EH (cell line): ENCODE measurements at places on chromosomes 5 and 9.

DNA sequence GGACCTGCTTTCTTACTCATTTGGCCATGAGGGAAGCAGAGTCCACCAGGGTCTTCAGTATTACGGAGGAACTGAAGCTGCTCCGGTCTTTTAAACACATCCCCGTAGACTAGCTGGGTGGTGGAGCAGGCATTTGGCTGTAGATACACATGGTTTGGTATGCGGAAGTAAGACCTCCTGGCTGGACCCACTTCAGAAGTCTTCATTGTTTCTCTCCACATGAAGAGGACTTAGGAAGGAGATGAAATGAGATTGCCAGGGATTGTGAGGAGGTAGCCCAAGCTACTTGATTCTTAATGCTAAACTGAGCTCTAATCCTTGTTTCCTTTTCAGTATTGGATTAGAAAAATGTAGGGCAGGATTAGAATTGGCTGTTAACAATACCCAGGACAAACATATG, 32.9 kb downstream of the STXBP1 start:
- peak; percentile 56 for DNase-seq

DNA sequence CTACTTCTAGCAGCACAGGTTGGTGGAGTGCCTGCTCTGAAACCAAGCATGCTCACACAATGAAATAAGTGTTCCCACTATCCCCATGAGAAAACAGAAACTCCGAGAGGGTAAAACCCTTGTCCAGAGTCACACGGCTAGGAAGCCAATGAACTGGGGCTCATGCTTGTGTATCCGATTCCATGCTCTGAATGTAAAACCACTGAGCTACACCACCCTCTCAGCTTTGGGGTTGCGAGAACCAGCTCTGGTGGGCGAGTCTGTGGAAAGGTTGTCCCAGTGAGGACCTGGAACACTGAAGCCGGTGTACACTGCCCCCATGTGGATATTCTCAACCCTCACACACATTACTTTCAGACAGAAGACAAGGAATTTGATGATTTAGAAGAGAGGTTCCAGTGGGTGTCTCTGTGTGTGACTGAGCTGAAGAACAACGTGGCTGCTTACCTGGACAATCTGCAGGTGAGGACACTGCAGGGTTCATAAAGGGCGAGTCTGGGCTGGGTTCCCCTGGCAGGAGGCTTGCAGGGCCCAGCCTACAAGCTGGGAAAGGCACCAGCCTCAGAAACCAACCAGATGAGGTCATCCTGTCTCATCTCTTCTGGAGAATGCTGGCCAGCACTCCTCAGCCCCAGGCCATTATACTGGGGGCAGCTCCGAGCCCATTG, 37.4 kb downstream of the ARHGEF37 start:
- DNase-seq = peak; percentile 86

GRCh38 chr5:20536341-20536740, 548.3 kb upstream of the CDH18 start:
- no peak for DNase-seq

DNA sequence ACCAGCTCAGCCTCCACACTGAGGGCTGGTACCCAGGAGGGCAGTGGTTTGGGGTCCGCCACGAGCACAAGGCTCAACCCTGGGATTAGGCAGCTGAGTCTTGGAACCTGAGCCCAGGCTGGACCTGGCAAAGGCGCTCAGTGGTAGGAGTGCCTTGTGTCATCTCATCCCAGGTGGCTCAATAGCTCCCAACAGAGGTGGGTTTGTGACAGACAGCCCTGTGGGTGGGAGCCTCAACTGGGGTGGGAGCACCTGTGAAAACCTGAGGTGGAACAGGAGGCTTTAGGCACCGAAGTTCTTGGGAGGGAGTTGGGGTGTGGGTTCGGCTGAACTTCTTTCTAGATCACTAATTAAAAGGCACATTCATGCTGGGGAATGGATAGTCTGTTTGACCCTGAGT, 35.2 kb upstream of the SMU1 start:
- DNase-seq = no peak

- DNase-seq = no peak
Observed at GRCh38 chr5:146883511-146883910, 5.0 kb upstream of the PPP2R2B start.

- DNase-seq = peak; percentile 44
Observed at GRCh38 chr9:128099932-128100491, 27.5 kb downstream of the PTGES2 start.

DNA sequence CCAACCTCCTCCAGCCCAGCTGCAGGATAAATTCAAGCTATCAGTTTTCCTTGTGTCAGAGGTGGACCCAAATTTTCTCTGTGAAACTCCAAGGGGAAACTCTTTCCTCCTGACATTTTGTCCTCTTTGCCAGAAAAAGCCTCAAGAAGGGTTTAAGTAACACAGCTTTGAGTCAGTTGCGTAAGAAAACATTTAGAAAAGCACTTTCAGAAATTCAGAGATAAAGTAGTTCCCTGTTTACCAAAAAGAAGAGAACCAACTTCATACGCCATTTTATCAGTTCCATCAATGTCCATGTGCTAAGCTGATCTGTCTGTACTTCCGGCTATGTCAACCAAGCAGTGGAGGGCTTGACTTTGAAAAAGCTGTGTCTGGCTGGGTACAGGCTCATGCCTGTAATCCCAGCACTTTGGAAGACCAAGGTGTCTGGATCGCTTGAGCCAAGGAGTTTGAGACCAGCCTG, 19.9 kb upstream of the SUSD1 start:
- peak; percentile 20 for DNase-seq

- peak; percentile 81 for DNase-seq
Observed at GRCh38 chr5:84287951-84288350, 96.7 kb downstream of the EDIL3 start.

DNA sequence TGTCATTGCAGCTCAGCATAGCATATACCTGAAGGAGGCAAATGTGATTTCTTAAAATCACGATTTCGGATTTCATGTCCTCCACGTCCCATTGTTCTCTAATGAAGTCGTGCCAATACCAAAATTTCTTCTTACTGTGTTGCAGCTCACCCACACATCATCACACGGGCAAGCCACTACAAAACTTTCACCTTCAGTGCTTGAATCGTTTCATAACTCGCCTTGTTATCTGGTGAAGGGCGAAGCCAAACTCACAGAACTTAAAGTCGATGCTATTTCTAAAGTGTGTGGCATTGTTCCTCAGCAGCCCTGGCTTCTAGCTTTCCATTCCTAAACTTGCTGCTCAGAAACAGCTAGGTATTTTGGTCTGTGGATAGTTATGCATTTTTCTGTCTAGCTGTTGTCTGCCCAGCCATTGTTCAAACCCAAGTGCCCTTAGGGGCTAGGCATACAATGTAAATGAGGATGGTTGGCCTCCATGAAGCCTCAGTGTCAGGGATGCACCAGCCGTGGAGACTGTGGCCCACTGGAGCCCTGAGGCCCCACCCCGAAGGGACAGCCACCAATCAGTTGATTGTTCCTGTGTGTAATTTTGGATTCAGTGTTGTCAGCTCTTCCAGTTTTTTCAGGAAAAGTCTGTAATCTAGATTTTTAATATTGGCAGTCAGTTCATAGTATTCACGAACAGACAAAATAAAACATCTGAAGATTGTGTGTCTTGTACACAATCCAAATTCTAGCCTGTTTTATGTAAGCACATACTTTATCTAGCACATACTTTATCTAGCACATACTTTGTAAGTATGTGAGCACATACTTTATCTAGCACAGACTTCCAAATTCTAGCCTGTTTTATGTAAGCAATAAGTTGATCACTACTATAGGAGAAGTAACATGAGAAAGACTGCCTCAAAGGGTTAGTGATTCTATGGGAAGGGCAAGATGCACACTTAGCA, 112.8 kb downstream of the DAPK1 start:
- peak; percentile 53 for DNase-seq

- peak; percentile 28 for DNase-seq
Observed at GRCh38 chr5:103394676-103395075, 136.1 kb downstream of the MACIR start.

GRCh38 chr5:161734741-161735140, 49.2 kb downstream of the GABRA6 start:
- no peak for DNase-seq

- no peak for DNase-seq
Observed at GRCh38 chr5:107472620-107473064, 198.1 kb downstream of the EFNA5 start.

DNA sequence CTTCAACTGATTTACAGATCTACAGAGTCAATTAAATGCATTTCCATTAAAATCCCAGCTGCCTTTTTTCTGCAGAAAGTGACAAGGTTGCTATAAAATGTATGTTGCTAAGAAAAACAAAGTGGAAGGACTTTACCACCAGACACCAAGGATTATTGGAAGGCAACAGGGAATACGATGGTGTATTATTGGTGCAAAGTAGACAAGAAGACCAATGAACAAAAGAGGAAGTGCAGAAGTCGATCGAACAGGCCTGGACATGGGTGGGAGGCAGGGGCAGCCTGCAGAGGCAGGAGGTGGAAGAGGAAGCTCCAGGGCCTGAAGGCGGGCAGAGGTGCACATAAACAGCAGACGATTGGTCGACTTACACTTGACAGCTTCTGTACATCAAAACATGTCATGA, 10.6 kb upstream of the SLC6A19 start:
- no peak for DNase-seq

DNA sequence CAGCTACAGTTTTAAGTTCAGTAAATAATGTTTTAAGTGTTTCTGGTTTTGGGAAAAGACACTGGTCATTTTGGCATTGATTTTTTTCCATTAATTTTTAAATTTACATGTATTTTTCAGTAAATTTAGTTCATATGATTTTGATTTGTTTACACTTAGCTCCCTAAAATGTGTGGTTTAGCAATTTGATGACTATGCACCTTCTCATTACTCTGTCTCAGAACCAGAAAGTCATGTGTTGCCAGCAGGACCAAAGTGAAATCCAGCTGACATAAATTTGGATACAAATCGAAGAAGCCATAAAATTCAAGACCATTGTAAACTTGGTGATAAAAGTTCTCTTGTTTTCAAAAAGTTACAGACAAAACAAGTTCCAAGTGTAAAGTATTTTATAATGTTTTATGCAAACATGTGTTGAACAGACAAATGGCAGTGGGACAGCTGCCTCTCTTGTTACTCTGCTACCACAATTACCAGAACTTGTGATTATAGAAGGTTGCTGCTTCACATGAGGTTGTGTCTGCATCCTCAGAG, 354.8 kb downstream of the NR2F1-AS1 start:
- DNase-seq = no peak

DNA sequence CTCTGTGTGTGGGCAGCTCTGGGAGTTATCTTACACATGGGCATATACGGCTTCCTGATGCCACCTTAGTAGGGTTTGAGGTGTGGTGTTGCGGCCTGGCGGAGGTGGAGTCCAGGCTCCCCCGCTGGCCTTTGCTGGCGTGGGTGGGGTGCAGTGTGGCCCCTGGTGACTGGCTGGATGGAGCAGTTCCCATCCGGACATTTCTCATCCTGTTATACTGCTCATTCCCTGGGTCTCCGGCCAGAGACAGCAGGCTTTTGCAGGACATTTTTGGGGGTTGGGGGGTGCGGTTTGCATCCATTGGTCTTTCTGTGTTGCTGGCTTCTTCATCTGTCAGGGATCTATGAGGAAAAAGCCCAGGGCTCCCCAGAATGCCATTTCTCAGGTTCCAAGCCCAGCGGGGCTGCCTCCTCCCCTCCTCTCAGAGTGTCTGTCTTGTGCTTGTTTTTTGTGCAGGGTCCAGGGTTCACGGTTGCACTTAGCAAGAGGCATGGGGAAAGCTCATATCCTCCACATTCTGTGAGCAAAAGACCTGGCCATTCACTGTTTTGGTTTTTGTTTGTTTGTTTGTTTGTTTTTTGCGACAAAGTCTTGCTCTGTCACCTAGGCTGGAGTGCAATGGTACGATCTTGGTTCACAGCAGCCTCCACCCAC, 22.3 kb downstream of the NDUFS6 start:
- DNase-seq = no peak

DNA sequence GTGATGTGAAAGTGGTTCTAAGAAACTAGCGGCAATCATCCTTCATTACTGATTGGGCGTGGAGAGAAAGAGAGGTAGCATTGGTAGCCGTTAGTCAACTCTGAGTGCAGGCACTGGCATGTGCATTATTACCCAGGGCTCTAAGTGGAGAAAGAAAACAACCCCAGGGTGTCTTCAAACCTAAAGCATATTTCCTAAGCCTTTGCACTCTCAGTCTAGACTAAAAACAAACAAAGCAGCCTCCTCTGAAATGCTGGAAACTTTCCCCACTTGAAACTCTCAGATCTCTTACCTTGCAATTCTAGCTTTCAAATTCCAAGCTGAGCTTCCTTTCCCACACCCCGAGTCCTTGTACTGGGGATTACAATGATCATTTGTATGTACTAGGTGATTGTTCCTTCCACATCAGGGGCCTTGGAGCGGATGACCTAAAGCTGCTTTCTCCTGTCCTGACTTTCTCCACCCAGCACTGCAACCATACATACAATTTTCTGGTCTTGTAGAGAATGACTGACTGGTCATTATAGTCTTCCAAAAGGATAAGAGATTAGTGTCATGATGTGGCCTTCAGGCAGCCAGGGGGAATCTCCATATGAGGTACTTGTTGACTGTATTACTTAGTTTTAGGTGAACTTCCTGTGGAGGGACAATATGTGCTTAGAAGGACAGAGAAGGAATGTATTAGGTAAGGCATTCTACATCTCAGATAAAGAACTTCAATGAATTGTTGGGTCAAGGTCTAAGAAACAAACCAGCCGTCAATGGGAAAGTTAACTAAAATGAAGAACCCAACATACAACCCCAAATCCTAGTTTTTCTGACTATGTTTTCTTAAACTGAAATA, 98.3 kb upstream of the CDKN2B start:
- DNase-seq = peak; percentile 76

- no peak for DNase-seq
Observed at GRCh38 chr5:17748201-17748600, 113.9 kb downstream of the TAF11L14 start.

DNA sequence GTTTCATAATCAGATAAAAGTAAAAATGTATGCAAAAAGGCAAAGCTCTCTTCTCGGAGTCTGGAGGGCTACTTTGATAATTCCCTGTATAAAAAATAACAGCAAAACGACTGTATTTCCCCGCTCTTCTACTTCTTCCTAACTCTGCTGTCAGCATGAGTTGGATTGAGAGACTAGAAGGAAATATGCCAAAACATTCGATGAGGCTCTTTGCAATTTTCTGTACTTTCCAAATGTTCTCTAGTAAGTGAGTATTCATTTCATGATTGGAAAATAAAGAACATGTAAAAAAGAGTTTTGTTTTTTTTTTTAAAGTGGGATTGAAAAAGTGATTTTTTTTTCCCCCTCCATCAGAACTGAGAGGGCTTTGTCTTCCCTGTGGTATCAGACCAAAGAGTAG, 677.5 kb downstream of the ACTL7B start:
- DNase-seq = no peak
